ENCODE measurements at places on chromosomes 6 and 20.

- no peak for DNase-seq
These were observed 198.6 kb downstream of the ZDHHC14 start for GRCh38 chr6:157579467-157580031.

DNA sequence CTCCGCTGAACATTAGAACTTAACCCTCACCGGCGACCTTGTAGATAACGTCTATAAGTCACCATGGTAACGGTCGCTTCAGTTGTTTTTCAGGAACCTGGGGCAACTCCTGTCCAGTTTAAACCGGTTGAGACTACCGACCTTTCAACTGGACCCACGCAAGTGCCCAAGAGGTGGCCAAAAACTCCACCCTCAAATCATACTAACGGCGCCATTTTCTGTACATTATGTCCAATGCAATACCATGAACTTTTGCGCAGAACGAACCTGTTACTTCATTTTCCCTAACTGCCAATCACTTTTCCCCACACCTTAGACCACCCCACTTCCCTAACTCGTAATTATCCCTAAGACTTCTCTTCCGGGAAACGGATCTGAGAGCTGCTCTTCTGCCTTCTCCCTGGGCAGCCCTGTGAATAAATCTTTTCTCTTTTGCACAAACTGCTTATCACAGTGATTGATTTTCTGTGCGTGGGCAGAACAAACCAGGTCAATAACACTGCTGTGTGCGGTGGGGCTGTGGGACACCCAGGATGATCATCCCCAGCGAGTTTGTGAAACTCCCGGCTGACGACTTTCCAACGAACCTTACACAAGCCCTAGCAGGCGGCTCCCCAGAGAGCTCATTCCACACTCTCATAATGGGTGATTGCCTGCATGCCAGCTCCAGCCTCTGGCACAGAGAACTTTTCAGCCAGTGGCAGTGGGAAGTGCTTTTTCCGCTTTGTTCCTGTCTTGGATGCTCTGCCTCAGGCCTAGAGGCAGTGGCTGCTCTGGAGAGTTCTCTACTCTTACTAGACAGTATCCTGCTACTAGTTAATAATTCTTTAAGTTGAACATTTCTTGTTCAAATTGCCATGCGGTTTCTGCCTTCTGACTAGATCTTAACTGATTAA lies 28.6 kb downstream of the GPX5 start:
- DNase-seq, result no peak

GRCh38 chr6:27604986-27605385 lies 132.1 kb upstream of the ZNF184 start:
- no peak for DNase-seq

- DNase-seq, result no peak
These were observed 29.5 kb upstream of the FBXO9 start for GRCh38 chr6:53035549-53036213.

- no peak for DNase-seq
These were observed 580.0 kb downstream of the QKI start for GRCh38 chr6:163994566-163994965.
